ENCODE measurements at places on chromosomes 11 and 22.
A peak's percentile ranks its signal among the peaks of the same experiment; 100 is the strongest.

DNA sequence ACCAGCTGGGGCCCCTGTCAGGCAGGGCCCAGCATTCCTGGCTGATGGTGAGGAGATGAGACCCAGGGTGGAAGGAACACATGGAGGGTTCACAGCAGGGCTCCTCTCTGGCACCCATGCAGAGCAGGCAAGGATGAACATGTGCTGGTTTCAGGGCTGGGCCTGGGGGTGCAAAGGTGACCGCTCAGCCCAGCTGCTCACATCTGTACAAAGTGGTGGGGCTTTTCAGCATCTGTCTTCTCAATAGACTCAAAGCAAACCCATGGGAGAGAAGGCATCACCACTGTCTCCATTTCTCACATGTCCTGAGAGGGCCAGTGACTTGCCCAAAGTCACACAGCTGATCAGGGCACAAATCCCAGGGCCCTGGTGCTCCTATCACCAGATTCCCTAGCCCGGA lies 27.3 kb upstream of the TCF20 start:
- DNase-seq: no peak

DNA sequence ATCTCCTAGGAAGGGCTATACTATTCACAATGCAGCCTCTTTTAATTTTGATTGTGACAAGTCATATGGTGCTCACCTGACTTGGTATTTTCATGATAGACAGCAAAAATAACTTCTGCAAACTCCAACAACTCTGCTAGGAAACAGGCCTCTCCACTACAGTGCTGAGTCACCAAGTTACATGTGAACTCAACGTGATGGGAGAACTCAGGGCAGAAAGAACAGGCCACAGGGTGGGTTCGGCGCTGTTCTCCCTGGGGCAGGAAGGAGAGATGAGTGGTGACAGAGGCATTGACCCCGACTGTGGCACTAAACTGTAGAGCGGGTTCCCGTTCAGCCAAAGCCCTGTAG lies 76.6 kb upstream of the UCP3 start:
- DNase-seq: peak; percentile 16

GRCh38 chr11:99671808-99672409 lies 651.2 kb downstream of the CNTN5 start:
- DNase-seq: no peak

- DNase-seq: peak; percentile 49
These were observed 27.3 kb upstream of the WNT7B start for GRCh38 chr22:46004105-46004866.

- no peak for DNase-seq
These were observed 87.8 kb downstream of the ARHGAP42 start for GRCh38 chr11:100774859-100775258.

DNA sequence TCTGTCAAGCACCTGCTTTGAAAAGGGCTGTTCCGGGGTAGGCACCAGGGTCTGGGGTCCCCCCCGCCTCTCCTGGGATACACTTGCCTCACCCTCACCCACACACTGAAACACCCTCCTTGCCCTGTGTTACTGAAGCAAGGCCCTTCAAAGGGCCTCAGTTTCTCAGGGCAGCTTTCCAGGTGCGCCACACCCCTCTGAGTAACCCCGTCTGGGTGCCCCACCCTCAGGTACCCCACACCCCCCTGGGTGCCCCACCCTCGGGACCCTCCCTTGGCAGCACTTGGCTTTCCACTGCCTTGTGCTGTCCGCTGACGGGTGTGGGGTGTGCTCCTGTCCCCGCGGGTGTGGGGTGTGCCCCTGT lies 413.6 kb downstream of the TBC1D22A start:
- peak; percentile 37 for DNase-seq

GRCh38 chr22:40504285-40505249 lies 132.0 kb downstream of the MRTFA start:
- no peak for DNase-seq

DNA sequence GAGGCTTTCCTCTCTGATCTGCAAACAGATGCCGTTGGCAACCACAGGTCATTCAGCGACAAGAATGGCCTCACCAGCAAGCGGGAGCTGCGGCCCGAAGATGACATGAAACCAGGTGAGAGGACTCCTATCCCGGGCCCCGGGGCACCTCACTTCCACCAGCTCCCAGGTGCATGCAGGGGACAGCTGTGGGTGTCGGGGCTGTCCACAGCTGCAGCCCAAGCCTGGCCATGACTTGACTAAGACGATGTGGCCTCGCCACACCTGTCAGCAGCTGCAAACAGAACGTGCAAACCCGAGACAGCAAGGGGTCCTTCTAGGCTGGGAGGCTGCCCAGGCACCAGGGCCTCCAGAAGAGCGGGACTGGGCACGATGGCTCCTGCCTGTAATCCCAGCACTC lies 3.6 kb downstream of the GAL start:
- DNase-seq: no peak

GRCh38 chr11:111923351-111923788 lies 4.7 kb downstream of the C11orf52 start:
- no peak for DNase-seq

DNA sequence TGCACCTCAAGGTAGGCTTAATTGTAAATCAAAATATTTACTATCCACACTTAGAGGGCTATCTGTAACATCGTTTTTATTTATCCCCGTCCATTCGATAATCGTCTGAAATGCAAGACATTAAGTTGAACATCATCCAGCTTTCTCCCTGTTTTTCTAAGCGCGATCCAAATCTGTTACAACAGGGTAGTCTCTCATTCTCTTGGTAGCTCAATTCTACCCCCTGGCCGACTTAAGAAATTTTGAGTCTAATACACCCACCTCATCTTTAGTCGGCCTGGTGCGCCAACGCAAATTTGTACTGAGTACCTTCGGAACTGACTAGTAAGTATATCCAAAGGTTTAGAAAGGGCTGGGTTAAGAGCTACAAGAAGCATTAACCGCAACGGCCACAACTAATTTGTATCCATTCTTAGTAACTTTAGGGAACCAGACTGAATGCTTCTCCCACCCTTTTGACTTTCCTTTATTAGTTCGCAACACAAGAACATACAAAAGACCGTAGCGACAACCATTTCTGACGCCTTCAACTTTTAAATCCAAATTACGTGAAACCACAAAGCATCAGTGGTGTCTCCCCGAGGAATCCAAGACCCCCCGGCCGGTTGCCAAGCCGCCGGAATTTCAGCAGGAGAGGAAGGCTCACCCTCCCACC lies 1.0 kb upstream of the ZNF143 start:
- no peak for DNase-seq

- no peak for DNase-seq
These were observed 19.8 kb upstream of the PGM2L1 start for GRCh38 chr11:74417860-74418508.

DNA sequence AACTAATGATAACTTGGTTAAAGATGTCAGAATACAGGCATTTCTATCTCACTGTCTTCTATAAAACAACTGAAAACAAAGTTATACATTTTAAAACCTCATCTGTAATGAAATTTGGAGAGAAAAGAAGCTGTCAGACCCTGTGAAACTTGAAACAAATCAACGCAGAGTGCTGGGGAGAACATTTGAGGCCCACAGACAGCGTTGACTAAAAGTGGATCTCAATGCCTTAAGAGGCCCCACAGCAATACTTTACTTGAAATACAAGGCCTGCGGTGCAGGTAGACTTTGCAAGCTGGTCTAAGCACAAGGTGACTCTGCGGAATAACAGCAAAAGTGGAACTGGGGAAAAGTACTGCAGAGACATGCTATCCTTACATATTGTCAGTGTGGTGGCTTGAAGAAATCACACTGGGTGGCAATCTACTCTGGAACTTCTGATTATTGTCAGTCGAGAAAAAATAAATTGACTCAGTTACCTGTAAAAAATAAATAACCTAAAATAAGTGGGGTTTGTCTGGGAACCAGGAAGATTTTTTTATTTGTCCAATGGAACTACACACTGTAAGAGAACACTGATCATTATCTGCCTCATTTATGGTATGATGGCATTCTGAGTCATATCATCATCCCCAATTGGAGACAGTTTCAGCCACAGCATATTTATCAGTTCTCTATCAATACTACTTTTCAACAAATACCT lies 138.9 kb downstream of the LUZP2 start:
- DNase-seq: no peak

DNA sequence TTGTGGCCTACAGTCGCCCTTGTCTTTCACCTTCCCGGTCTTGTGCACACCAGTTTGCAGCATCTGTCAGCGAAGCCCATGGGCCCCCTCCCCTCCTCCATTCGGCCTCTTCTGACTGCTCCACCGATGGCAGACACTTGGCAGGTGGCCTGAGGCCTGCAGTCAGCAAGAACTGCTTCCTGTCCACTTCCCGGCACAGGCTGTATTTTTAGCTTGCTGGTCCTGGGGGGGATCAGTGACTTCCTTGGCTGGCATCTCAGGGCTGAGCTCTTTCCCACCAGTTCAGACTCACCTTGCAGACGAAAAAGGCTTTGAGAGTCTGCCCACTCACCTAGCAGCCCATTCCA lies 106.4 kb downstream of the SYN3 start:
- DNase-seq: no peak

GRCh38 chr22:47443836-47444745 lies 681.6 kb downstream of the TBC1D22A start:
- DNase-seq: no peak

DNA sequence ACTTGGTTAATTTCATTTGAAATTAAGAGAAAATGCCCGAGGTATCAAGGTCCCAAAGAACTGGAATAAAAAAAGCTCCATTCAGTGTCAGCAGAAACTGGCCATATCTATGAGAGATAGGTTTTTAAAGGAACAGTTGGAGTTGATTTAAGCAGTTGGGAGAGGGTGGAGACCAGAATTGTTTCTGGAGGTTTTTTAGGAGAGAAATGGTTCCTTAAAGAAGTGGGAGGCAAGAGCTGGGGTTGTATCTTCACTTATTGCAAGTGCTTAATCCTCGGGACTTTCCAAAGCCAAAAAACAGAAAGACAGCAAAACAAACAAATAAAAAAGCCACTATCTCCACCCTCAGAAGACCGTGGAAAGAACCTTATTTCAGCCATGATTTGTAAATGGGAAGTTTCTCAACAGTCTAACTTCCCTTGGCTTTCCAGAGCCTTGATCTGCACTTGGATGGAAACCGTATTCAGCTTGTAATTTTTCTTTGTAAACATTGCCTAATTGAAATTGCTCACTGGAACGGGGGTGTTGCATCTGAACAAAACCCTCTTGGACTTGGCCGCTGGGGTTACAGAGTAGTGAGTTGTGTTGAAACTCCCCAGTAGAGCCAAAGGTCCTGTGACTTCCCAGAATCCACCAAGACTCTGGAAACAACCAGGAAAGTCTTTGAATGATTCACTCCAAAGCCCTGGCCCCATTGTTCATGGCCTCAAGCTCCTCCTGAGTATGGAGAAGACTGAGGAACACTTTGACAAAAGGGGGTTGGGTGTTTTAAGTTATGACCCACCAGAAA lies 115.6 kb downstream of the SLC1A2 start:
- DNase-seq: no peak

DNA sequence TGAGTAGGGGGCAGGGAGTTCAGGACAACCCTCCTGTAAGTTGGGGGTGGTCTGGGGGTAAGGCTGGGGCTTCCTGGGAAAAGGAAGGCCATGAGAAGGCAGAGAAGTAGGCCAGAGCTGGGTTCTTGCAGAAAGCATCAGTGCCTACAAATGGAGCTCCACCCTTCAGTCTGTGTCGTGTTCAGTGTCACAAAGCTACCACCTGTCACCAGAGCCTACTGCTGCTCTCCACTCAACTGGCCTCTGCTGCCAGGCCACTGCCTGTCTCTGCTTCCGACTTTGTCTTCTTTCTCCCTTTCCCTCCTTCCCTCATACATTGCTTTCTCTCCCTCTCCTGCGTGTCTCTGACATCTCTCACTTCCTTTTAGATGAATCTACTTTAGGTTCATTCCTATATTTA lies 3.4 kb upstream of the WBP2NL start:
- DNase-seq: no peak

GRCh38 chr11:93188726-93189125 lies 9.1 kb downstream of the SLC36A4 start:
- DNase-seq: no peak

DNA sequence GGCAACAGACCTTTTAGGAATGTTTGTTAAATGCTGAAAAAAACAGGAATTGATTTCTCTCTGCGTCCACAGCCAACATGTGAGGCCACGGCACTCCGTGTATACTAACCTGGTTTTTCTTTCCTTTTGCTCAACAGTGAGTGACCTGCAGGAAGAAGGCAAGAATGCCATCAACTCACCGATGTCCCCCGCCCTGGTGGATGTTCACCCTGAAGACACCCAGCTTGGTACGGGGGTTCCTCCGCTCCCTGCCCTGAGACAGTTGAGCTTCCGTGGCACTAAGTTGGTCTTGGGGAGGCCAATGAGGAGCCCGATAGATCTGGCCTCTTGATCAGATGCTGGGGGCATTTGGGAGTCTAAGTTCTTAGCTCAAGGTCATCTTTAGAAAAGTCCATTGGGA lies 69.7 kb downstream of the PARVB start:
- no peak for DNase-seq

- no peak for DNase-seq
These were observed 1039.2 kb downstream of the TBC1D22A start for GRCh38 chr22:47801541-47802245.

DNA sequence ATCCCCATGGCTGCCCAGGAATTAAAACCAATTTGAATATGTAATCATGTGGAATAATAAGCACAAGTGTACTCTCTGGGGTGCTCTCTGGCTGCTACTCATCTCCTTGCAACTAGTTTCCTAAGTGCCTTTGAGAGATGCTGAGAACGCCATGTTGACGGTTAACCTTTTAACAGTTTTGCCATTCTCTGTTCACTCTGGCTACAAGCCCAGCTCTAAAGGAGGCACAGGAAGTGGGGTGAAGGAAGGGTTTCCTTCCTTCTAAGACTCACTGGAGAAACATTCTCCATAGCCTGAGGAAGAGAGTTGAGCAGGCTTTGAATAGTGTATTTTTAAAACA lies 122.0 kb upstream of the ZC3H12C start:
- DNase-seq: no peak

GRCh38 chr11:58289266-58289665 lies 21.2 kb upstream of the OR10W1 start:
- no peak for DNase-seq

DNA sequence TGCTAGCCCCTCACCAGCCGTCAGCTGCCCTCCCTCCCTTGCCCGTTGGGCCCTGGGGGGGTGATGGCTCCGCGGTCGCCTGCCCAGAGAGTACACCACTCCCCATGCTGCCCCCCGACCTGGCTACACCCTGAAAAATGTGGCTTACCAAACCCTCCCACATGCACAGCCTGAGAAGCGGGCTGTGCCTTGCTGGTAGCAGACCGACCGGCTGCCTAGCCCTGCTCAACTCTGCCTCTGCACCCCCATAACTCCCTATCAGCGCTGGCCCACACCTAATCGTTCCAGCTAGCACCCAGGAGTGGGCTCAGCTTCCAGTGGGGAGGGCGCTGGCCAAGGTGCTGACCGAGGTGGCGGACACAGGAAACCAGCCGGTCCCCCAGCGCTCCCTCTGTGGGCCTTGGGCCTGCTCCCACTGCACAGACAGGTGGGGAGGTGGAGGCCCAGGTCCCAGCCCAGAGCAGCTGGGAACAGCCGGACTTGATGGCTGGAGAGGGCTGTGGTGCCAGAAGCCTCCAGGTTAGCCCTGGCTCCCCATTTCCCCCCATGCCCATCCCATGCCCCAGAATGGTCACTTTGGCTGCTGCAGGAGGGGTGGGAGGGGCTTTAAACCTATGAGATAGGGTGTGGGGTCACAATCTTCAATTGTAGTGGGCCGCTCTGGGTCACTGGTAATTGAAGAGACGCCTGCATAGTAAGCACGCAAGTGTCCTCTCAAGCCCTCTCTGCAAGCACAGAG lies 32.1 kb upstream of the PRODH start:
- DNase-seq: peak; percentile 23

GRCh38 chr11:130426837-130427341 lies 1.5 kb downstream of the ADAMTS8 start:
- DNase-seq: no peak

- DNase-seq: no peak
These were observed 66.9 kb downstream of the ALX4 start for GRCh38 chr11:44243086-44243485.

- peak; percentile 60 for DNase-seq
These were observed 19.8 kb downstream of the PTDSS2 start for GRCh38 chr11:469684-470560.

Measured in mucosa of descending colon (tissue), 3 donors.